ENCODE measurements at places on chromosomes 6 and 20. TPM values are rescaled to one million over a fixed set of nuclear protein-coding genes. Genes with fewer than 3 reads are reported as not detected.

- H3K27ac ChIP-seq = no peak overlapping the region
- DNase-seq = no peak
- H3K36me3 ChIP-seq = no peaks in the 10 kb centered on the region
- peak overlapping the region; percentile 2 for H3K4me3 ChIP-seq
Measured at GRCh38 chr6:137106183-137106582, 61.4 kb upstream of the IL20RA start.

GRCh38 chr6:37119387-37119886 lies 50.5 kb upstream of the PIM1 start:
- H3K27me3 ChIP-seq = no peaks in the 10 kb centered on the region
- no peak for DNase-seq
- no peak overlapping the region for H3K4me3 ChIP-seq
- H3K27ac ChIP-seq = no peak overlapping the region
- H3K36me3 ChIP-seq = peaks cover 8% of the 10 kb centered on the region
- H3K4me1 ChIP-seq = peaks cover 6% of the 10 kb centered on the region

DNA sequence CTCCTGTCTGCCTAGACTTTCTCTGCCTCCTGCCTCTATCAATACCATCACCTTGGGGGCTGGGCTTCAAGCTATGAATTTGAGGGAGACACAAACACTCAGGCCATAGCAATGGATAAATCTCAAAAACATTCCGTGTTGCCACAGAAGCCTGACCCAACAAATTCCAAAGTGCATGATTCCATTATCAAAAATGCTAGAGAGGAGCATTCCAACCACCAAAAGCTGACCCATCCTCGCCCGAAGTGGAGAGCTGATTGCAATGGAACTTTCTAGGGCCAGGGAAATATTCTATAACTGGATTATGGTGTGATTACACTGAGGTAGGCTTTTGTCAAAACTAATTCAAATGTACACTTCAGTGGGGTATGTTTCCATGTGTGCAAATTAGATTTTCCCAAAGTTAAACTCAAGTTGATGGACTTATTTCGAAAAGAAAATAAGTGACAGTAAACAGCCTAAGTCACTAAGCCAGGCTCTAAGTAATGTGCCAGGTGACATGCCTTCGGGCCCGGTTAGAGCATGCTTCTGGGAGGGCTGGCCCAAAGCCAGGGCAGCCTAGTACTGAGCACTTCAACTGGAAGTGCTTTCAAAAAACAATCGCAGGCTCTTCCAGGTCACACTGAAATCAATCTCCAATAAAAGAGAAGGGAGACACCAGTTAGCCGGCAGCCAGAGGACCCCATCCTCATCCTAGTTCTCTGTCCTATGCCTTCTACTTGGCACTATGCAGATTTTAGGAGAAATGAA lies 142.3 kb downstream of the TBXT start:
- DNase-seq = no peak
- no peak overlapping the region for H3K4me3 ChIP-seq
- H3K27ac ChIP-seq = no peak overlapping the region
- peaks cover 5% of the 10 kb centered on the region for H3K4me1 ChIP-seq

DNA sequence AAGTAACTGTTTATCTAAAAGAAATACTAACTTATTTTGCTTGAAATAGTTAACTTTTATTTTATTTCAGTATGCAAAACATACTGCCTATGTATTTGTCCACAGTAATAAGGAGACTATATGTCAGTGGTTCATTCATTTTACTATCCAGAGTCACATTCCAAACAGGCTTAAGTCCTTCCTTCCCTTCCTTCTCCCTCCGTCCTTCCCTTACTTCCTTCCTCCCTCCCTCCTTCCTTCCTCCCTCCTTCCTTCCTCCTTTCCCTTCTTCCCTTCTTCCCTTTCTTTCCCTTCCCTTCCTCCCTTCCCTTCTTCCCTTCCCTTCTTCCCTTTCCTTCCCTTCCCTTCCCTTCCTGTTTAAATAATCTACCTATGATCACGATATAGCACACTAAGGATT lies 899.2 kb downstream of the EYS start:
- no peaks in the 10 kb centered on the region for H3K27me3 ChIP-seq
- no peak overlapping the region for H3K4me3 ChIP-seq
- H3K27ac ChIP-seq = no peak overlapping the region
- H3K4me1 ChIP-seq = no peaks in the 10 kb centered on the region
- H3K36me3 ChIP-seq = no peaks in the 10 kb centered on the region

- H3K36me3 ChIP-seq = peaks cover 54% of the 10 kb centered on the region
- H3K4me1 ChIP-seq = no peaks in the 10 kb centered on the region
- no peaks in the 10 kb centered on the region for H3K27me3 ChIP-seq
- no peak overlapping the region for H3K27ac ChIP-seq
- no peak overlapping the region for H3K4me3 ChIP-seq
- no peak for DNase-seq
Measured at GRCh38 chr6:111381123-111381522, 101.9 kb downstream of the REV3L start.

- no peaks in the 10 kb centered on the region for H3K36me3 ChIP-seq
- H3K4me3 ChIP-seq = no peak overlapping the region
- no peaks in the 10 kb centered on the region for H3K27me3 ChIP-seq
- no peak for DNase-seq
Measured at GRCh38 chr6:31597006-31597405, 4.2 kb upstream of the NCR3 start.

DNA sequence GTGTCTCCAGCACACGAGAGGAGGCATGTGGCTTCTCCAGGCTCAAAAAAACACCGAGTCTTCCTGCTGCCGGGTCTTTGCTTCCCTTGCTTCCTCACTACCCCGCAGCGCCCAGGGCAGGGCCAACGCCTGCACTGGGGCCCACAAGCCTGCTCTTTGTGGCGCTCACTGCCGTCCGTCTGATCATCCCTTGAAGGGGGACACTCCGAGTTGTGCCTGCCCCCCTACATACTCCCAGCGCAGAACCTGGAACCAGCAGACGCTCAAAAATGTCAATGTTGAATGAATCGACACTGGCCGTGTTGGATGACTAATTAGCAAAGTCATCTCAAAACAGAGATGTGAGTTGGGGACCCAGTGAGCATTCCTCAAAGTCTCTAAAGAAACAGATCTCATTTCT lies 8.1 kb upstream of the ARFGAP1 start:
- H3K36me3 ChIP-seq = no peaks in the 10 kb centered on the region
- H3K4me3 ChIP-seq = no peak overlapping the region
- no peak for DNase-seq
- H3K27ac ChIP-seq = no peak overlapping the region
- no peaks in the 10 kb centered on the region for H3K27me3 ChIP-seq

DNA sequence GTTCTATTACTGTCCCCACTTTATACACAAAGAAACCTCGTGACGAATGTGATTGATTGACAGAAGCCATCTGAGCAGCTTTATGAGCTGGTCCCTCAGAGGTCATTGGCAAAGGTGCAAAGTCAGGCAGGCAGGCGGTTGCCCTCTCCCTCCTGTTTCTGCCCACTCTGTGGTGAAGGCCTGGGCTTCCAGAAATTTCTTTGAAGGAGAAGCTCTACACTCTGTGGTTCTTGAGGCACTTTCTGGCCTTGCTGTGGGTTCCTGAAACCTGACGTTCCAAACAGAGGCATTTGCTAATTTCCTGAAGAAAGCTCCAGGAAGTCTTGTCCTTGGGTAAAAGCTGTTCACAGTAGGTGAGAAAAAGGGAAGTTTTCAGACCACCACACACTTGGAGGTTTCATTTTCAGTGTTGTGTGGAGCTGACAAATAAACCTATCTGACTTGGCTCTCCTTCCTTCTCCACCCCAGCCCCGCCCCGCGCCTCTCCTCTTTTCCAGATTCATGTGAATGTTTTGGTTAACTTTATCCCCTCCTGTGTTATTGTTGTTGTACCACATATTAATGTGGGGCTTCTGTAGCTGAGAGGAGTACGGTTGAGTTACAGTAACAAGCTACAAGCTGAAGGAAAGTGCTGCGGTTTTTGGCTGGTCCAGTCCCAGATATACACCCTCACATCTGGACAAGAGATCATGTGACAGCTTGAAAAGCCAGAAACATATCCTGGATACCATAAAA lies 274.1 kb downstream of the CLIC5 start:
- H3K27ac ChIP-seq = no peak overlapping the region
- H3K27me3 ChIP-seq = no peaks in the 10 kb centered on the region
- no peak for DNase-seq
- H3K36me3 ChIP-seq = no peaks in the 10 kb centered on the region

GRCh38 chr20:20130399-20130798 lies 78.1 kb downstream of the CFAP61 start:
- DNase-seq = peak; percentile 57
- no peaks in the 10 kb centered on the region for H3K4me1 ChIP-seq
- no peak overlapping the region for H3K27ac ChIP-seq
- H3K27me3 ChIP-seq = no peaks in the 10 kb centered on the region

GRCh38 chr6:100488244-100488643 lies 23.5 kb upstream of the SIM1 start:
- no peaks in the 10 kb centered on the region for H3K4me1 ChIP-seq
- H3K36me3 ChIP-seq = no peaks in the 10 kb centered on the region
- no peak overlapping the region for H3K27ac ChIP-seq
- no peak overlapping the region for H3K4me3 ChIP-seq

DNA sequence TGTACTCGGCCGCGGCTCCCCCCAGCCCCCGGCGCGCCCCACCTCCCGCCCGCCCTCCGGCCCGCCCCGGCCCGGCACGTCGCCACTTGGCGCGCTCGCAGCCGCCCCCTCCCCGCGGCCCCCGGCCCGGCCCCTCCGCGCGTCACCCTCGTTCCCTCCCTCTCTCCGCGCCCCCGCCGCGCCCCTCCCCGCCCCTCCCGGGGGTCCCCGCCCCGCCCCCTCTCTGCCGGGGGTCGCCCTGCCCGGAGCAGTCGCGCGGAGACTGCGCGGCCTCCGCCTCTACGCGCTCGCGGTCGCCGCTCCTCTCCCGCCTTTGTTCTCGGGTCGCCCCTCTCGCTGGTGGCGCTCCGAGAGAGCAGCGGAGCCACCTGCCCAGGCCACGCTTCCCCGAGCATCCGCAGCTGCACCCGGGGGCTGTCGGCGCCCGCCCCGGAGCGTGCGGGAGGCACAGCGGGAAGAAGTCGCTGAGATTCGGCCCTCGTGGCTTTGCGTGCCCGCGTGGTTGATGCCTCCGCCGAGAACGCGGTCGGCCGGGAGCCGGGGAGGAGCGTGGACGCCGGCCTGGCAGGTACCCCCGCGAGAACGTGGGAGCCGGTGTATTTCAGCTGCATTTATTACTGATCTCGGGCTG lies at the start of gene PHF10:
Gene PHF10 (minus strand): TSS at position 7 of the 631 bp plus-strand sequence. CDS start 569 bp downstream, outside the sequence.
- peak within 1 kb of the TSS; percentile 96 for H3K27ac ChIP-seq
- H3K4me1 ChIP-seq = peaks cover 2% of the 10 kb centered on the region
- peak within 1 kb of the TSS; percentile 96 for H3K4me3 ChIP-seq
- H3K36me3 ChIP-seq = peaks cover 11% of the 10 kb centered on the region
- no peaks in the 10 kb centered on the region for H3K27me3 ChIP-seq

GRCh38 chr6:24126586-24127192 lies 674 bp downstream of the NRSN1 start:
- peaks cover 8% of the 10 kb centered on the region for H3K27me3 ChIP-seq
- DNase-seq = peak; percentile 92
- H3K4me3 ChIP-seq = peak overlapping the region; percentile 87
- no peaks in the 10 kb centered on the region for H3K4me1 ChIP-seq
- H3K36me3 ChIP-seq = no peaks in the 10 kb centered on the region

The ZSCAN31 gene
- total RNA-seq = 4.2 TPM

The DNAH8 gene
- not detected for total RNA-seq

The RCAN2 gene
- total RNA-seq = 15.7 TPM

Measured in endodermal cell (in vitro differentiated cells).